Nasal cavity respiratory epithelium epithelial cell of viscerocranial mucosa (primary cell): ENCODE measurements at places on chromosomes 1 and 21. TPM values are rescaled to one million over a fixed set of nuclear protein-coding genes. Genes with fewer than 3 reads are reported as not detected.

Gene S1PR1
- 0.28 and 0.34 TPM in 2 replicates for total RNA-seq

Gene ELF3
- 23.2 and 49.3 TPM in 2 replicates for total RNA-seq

Gene SLC1A7
- not detected in 2 replicates for total RNA-seq

Gene PAPPA2
- 2.4 and 5.5 TPM in 2 replicates for total RNA-seq

Gene RNF11
- 113 and 116 TPM in 2 replicates for total RNA-seq

Gene PTPRF
- total RNA-seq, result 120 and 993 TPM in 2 replicates

Gene S100A13
- total RNA-seq, result 16.8 and 44.1 TPM in 2 replicates

Gene RSPH1
- total RNA-seq, result 0.34 and 0.36 TPM in 2 replicates

Gene ARHGEF19
- 5.1 and 11.0 TPM in 2 replicates for total RNA-seq

Gene FAM163A
- not detected in 2 replicates for total RNA-seq

Gene FLG2
- under 0.01 TPM in 1 of 2 replicates, not detected in the other for total RNA-seq

Gene GIPC2
- 0.50 and 0.68 TPM in 2 replicates for total RNA-seq

Gene LRRC7
- under 0.01 and 0.07 TPM in 2 replicates for total RNA-seq

Gene PRELP
- total RNA-seq, result not detected in 2 replicates

Gene C1orf167
- 0.07 TPM in 1 of 2 replicates, not detected in the other for total RNA-seq

Gene GPR25
- total RNA-seq, result not detected in 2 replicates

Gene CD58
- 20.2 and 43.4 TPM in 2 replicates for total RNA-seq

Gene TMOD4
- total RNA-seq, result 0.21 TPM in 1 of 2 replicates, not detected in the other

Gene CRYAA
- not detected in 2 replicates for total RNA-seq

Gene RGS4
- 0.07 TPM in 1 of 2 replicates, not detected in the other for total RNA-seq

Gene ADCY10
- total RNA-seq, result under 0.01 TPM in 1 of 2 replicates, not detected in the other

Gene C1orf226
- total RNA-seq, result under 0.01 and 1.6 TPM in 2 replicates

Gene PRAMEF25
- total RNA-seq, result not detected in 2 replicates

Gene OTUD3
- 9.9 and 10.1 TPM in 2 replicates for total RNA-seq

Gene DEDD
- 30.1 and 37.2 TPM in 2 replicates for total RNA-seq

Gene SELP
- total RNA-seq, result 0.07 TPM in 1 of 2 replicates, not detected in the other

Gene IL23R
- not detected in 2 replicates for total RNA-seq

Gene F11R
- total RNA-seq, result 210 and 292 TPM in 2 replicates

Gene TRIM63
- total RNA-seq, result 0.07 and 0.68 TPM in 2 replicates

Gene SMAP2
- total RNA-seq, result 8.2 and 12.2 TPM in 2 replicates

Gene C1orf87
- total RNA-seq, result not detected in 2 replicates
